Natural killer cell (primary cell): ENCODE measurements at places on chromosomes 3 and 15. TPM values are rescaled to one million over a fixed set of nuclear protein-coding genes. Genes with fewer than 3 reads are reported as not detected.

ALDH1L1 gene
- total RNA-seq: not detected

TNIK gene
- total RNA-seq: 119 TPM

STAB1 gene
- 26.5 TPM for total RNA-seq

ALDH1A2 gene
- total RNA-seq: 0.73 TPM

ASB14 gene
- not detected for total RNA-seq

FAM162A gene
- 16.3 TPM for total RNA-seq

PLCH1 gene
- total RNA-seq: 0.26 TPM

OR5H2 gene
- not detected for total RNA-seq

TBC1D21 gene
- not detected for total RNA-seq

CIB1 gene
- 136 TPM for total RNA-seq

GOLGA6L4 gene
- total RNA-seq: 4.4 TPM

TGM5 gene
- total RNA-seq: not detected

GBE1 gene
- 8.8 TPM for total RNA-seq

TIPIN gene
- total RNA-seq: 2.6 TPM

GOLGA8J gene
- 1.2 TPM for total RNA-seq

TUBGCP5 gene
- 17.5 TPM for total RNA-seq

MEX3B gene
- 1.7 TPM for total RNA-seq

PLA2G4D gene
- not detected for total RNA-seq

ARHGAP31 gene
- total RNA-seq: 8.4 TPM

SQOR gene
- 29.9 TPM for total RNA-seq

COL8A1 gene
- total RNA-seq: 0.23 TPM

SNRPA1 gene
- 174 TPM for total RNA-seq

TGM4 gene
- total RNA-seq: not detected
